ENCODE measurements at places on chromosomes 12 and 14.
A peak's percentile ranks its signal among the peaks of the same experiment; 100 is the strongest.

DNA sequence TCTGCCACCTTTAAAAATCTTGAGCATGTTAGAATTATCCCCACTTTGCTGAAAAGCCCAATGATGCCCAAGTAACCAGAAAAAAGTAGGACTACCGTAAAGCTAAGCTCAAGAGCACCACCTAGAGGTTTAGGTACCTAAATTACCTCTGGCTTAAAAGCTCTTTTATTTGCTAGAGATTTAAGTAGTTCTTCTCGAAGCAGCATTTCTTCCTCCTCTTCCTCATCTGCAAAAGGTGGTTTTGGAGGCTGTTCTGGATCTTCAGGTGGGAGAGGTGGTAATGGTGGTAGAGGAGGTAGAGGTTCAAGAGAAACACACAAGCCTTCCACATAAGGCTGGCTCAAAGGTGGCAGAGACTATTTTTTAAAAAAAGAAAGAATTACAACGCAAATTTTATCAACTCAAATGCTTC is 26.9 kb downstream of the ZFC3H1 start:
- DNase-seq, result peak; percentile 79

DNA sequence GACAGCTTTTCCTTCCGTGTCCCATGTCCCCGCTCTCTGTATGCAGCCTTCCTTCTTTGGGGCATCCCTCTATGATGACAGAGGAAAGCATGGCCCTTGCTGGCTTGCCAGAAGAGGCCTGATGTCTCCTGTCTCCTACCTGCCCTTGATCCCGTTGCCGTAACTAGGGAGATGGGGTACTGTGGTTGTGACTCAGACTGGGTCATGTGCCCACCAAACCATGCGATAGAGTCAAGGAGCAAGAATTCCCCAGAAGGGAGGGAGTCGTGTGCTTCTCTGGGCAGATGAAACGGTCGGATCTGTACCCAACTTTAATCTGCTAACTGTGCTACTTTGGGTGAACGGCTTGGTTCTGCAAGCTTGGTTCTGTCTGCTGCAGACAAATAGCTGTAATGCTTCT is 99.1 kb upstream of the DYNC1H1 start:
- no peak for DNase-seq

DNA sequence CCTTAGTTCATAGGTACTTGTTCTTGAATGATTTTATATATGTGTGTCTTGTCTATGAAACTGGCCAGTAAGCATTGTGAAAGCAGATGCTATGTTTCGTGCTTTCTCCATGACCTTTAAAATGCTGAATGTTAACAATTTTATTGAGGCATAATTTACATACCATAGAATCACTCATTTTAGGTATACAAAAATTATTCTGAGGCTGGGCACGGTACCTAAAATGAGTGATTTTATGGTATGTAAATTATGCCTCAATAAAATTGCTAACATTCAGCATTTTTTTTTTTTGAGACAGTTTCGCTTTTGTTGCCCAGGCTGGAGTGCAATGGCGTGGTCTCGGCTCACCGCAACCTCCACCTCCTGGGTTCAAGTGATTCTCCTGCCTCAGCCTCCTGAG is 6.8 kb downstream of the ESYT1 start:
- no peak for DNase-seq

DNA sequence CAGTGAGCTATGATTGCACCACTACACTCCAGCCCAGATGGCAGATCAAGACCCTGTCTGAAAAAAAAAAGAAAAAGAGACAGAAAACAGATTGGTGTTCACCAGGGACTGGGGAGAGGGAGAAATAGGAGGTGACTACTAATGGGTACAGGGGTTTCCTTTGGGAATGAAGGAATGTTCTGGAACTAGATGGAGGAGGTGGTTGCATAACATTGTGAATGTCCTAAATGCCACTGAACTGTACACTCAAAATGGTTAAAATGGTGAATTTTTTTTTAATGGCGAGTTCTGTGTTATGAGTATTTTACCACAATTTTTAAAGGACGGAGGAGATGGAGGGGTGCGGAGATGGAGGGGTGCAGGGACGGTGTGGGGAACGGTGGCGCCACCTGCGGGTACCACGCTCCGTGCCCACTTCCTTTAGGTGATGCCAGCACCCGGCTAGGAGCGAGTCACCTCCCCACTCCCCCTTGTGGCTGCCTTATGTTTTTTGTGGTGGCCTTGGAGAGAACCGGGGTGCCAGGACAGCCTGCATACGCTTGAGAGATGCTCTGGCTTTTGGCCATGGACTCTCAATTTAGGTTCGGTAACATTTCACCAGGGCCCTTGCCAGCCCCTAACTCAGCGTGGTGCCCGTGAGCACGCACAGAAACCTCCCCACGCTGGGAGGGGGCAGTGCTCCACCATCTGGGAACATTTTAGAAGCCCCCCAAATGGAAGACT is 16.1 kb downstream of the UBC start:
- peak; percentile 76 for DNase-seq

DNA sequence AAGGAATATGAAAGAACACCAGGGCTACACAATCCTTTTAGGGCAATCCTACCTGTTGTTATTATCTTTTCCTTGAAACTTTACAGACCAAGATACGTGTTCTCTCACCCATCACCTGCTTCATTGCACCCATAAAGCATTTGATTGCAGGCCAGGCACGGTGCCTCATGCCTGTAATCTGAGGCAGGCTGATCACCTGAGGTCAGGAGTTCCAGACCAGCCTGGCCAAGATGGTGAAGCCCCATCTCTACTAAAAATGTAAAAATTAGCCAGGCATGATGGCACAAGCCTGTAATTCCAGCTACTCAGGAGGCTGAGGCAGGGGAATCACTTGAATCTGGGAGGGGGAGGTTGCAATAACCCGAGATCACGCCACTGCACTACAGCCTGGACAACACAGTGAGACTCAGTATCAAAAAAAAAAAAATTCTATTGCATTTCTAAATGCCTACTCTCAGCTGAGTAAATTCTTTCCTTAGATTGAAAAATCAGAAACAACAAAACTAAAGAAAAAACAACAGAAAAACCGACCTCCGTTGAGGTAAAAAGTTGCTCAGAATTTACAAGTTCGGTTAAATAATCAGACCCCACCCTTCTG is 183.7 kb upstream of the TMEM132C start:
- DNase-seq, result no peak

- DNase-seq, result no peak
Measured at GRCh38 chr14:50766338-50766886, 64.5 kb downstream of the NIN start.

GRCh38 chr14:28766469-28766955 is at the start of gene FOXG1:
Gene FOXG1 (plus strand): TSS chr14:28766787. CDS start chr14:28767280, 493 bp downstream.
- no peak for DNase-seq

- DNase-seq, result no peak
Measured at GRCh38 chr14:23060536-23061260, 3.4 kb upstream of the CDH24 start.

GRCh38 chr12:68970951-68971350 is 38.0 kb upstream of the CPM start:
- DNase-seq, result no peak

DNA sequence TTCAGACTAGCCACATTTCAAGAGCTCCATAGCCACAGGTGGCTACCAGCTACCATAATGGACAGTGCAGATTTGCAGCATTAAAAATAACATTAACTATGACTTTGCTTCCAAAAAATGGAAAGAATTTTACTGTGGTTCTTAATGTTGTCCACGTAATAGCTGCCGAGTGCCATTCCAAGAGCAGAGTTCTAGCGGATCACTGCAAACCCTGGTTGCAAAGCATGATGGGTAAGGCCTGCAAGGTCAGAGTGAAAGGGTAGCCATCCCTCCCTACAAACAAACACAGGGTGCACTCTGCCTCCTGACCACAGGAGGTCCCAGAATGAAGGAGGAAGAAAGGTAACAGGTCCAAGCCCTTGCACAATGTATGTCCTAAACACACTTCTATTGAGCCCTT is 157.6 kb downstream of the DPF3 start:
- DNase-seq, result no peak

Measured in HT-29 (cell line).